Astrocyte of the hippocampus (primary cell): ENCODE measurements at places on chromosomes 4 and X.

- DNase-seq, result no peak
These were observed 120.4 kb upstream of the STS start for GRCh38 chrX:7027071-7027470.

GRCh38 chrX:153970357-153971123 is 1.1 kb downstream of the HCFC1 start:
- peak; percentile 71 for DNase-seq

- no peak for DNase-seq
These were observed 170.4 kb upstream of the CASK start for GRCh38 chrX:42093756-42094155.

GRCh38 chr4:68129793-68130192 is at the start of gene TMPRSS11F:
Gene TMPRSS11F, minus strand, starts transcription at chr4:68129869. Its CDS starts 49 bp downstream, at chr4:68129820.
- no peak for DNase-seq

DNA sequence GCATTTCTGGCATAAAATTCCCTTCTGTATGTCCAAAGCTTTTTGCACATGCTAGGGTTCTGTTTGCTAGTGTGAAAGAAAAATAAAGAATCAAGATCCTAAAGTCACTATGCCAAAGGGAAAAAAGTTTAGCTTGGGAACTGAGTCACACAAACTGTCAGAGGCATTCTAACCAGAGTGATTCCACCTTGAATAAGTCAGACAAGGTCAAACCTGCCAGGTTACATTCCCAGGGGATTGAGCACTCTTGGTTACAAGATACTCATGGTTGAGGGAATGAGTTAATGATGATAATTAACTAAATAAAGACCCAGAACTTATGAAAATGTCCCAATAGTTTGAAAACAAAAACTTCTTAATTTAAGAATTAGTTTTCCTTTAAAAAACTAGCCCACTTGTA is 13.7 kb upstream of the UGT2B17 start:
- DNase-seq, result no peak

DNA sequence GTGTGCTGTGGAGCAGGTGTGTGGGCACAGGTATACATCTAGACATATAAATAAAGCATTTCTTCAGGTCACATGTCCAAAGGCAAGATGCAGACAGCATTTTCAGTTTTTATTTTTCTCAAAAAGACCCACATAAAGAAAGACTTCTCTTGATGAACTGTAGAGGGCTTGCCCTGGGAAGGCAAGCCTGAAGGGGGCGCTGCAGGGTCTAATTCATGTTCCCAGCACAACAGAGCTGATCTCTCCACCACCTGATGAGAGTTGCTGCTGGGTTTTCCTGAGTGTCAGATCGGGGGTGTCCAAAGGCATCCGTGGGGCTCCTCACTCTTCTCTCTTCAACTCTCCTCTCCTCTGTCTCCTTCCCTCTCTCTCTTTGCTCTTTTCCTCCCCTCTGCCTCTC is 26.6 kb downstream of the ADRA2C start:
- DNase-seq, result no peak

DNA sequence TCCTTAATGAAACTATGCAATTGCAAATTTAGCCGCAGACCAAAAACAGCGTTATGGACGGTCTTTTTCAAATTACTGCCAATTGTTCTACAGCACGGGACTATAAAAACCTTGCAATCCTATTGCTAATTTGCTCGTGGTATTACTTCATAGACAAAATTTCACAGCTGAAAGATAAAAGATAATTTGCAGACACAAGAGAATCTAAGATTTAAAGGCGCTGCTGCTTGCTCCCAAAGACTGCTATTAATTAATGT is 1.4 kb upstream of the CAMK2D start:
- no peak for DNase-seq

DNA sequence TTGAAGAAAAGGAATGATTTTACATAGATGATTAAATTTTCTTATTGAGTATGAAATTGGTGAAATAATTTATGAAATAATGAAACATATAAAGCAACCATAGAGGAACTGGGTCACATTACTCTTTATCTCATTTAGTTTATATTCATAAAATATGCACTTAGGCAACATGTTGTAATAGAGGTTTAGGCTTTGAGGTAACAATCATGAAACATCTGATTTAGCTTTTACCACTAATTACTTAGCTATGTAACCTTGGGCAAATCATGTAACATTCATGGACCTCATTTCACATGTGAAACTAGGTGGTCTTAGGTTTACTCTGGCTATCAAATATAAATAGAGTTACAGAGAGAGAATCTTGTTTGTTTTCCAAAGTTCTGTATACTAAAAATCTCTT is 54.5 kb upstream of the SMARCA5 start:
- no peak for DNase-seq
